ENCODE measurements at places on chromosomes 16 and 17. TPM values are rescaled to one million over a fixed set of nuclear protein-coding genes. Genes with fewer than 3 reads are reported as not detected.

DNA sequence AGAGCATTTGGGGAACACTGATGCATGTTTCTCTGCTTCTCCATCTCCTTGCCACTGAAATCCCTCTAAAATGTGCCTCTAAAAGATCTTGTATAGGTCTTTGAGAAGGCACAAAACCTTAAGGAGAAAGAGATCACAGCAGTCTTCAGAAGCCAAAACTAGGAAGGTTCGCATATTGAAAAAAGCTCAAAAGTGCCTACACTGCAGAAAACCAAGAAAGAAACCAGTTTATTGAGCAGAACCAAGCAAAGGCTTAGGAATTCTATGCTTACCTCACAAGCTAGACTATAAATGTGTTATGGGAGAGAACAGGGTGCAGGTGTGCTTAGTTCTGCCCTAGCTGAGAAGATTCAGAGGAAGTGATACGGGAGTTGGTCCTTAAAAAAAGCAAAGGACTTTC is 16.6 kb downstream of the DGKE start:
- DNase-seq: no peak

DNA sequence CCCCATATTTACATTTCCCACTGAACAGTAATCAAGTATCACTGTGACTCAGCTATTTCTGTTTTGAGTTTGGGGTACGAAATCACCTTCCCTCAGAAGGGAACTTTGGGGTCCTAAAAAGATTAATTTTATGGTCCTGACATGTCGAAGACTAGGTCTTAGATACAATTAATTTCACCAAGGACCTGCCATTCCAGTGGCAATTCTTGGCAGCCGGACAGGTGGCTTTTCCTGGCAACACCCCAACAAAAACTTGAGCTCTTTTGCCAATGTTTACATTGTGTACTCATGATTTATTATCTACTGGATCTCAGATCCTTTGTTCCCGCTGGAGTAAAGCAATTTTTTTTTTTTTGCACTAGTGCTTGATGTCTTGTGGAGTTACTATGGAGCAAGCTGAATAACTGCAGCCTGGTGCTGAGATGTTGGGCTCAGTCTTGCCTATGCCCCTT is 14.4 kb downstream of the SLFN5 start:
- no peak for DNase-seq

GRCh38 chr16:58384437-58385055 is 7.7 kb upstream of the GINS3 start:
- no peak for DNase-seq

Gene TBC1D3H
- not detected for total RNA-seq

DNA sequence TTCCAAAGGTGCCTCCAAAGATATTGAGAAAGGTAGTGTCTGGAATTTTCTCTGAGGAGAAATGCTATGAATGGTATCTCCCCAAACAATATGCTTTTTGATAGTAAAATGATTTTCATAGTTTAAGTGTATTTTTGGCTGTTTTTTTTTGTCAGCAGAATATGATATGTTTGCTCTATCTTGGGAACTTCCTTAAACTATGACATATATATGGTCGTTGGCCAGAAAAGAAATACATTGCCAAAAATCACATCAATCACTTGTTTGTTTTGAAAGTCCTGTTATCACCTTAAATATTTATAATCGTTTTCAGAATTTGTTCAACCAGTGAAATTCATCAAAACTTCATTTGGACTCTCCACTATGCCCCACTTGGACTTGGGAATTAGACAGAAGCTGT is 816.9 kb downstream of the CDH11 start:
- no peak for DNase-seq

- peak; percentile 75 for DNase-seq
Measured at GRCh38 chr16:87855852-87856715, 13.2 kb downstream of the SLC7A5 start.

DNA sequence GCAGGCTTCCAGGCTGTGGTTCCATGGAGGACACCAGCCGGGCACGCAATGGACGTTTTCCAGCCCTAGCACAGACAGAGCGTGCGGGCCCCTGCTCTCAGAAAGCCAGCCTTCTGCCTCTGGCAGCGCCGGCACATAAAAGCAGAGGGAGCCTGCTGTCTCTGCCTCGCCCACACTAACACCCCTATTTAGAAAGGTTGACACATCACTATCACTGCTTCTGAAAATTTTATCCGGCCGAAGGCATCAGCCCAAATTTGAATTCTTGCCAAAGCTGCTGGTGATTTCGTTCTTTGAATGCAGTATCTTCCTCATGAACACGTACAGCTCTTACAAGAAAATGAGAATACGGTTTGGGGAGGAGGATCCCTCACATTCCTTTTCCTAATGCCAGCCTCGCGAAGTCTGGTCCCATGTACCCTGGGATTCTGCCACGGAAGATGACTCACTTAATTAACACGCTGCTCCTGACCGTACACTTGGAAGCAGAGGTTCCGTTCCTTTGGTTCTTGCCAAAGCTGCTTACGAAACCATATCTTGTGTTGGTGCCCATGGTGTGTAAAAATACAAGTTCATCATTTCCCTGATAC is 1.3 kb upstream of the RAB11FIP3 start:
- DNase-seq: no peak

GRCh38 chr17:54373970-54374369 is 526.7 kb upstream of the TOM1L1 start:
- no peak for DNase-seq
